ENCODE measurements at places on chromosomes 13 and 19.
A peak's percentile ranks its signal among the peaks of the same experiment; 100 is the strongest.

GRCh38 chr13:109058087-109058486, 428.7 kb downstream of the MYO16 start:
- no peak for DNase-seq

DNA sequence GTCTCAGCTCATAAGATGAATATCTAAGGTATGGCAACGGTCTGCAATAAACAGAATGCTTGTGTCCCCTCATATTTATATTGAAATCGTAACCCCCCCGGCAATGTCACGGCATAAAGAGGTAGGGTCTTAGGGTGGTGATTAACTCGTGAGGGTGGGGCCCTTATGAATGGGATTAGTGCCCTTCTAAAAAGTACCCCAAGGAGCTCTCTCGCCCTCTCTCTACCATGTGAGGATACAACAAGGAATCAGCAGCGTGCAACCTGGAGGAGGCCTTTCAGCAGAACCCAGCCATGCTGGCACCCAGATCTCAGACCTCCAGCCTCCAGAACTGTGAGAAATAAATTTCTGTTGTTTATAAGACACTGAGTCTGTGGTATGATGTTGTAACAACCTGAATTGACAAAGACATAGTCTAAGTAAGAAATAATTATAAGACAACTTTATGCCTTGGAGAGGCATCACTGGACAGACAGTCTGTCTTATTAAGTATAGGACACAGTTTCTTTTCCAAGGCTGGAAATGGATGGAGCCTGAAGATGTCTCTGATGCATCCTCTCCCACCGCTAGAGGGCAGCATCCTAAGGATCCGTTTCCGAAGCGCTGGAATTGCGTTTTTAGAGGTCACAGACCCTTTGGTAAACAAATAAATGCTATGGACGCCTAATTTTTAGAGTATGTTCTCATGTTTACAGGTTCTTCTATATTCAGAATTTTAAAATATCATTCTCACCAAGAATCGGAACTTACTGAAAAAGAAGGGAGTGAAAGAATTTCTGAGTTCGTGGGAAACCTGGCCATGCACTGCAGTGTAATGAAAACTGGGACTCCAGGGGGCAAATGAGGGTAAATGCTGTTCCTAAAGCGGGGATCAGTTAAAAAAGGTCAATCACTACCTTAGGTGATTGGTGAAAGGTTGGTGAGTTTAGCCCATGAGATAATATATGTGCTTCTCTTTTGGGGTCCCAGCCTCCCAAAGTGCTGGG, 13.3 kb upstream of the LEUTX start:
- DNase-seq, result peak; percentile 55

DNA sequence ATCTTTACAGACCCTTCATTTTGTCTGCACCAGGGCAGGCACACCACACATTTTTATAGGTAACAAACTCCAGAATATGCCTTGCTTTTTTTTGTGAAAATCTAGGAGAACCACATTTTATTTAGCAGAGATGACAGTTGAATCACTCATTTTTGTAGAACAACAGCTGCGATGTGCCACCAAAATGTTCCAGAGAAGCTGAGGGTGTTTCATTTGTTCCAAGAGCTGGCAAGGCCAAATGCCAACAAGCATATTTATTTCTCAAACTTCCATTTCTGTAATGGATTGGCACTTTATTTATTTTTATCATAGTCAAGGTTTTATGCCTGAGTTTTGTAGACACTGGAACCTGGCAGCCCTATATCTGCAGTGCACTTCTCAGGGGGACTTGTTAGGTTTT, 10.4 kb downstream of the OLFM4 start:
- no peak for DNase-seq

GRCh38 chr19:48329167-48329891, 4.0 kb downstream of the EMP3 start:
- DNase-seq, result peak; percentile 56

GRCh38 chr13:33931397-33932311, 113.7 kb downstream of the RFC3 start:
- no peak for DNase-seq

- no peak for DNase-seq
Observed at GRCh38 chr13:109243311-109243951, 543.0 kb downstream of the IRS2 start.

DNA sequence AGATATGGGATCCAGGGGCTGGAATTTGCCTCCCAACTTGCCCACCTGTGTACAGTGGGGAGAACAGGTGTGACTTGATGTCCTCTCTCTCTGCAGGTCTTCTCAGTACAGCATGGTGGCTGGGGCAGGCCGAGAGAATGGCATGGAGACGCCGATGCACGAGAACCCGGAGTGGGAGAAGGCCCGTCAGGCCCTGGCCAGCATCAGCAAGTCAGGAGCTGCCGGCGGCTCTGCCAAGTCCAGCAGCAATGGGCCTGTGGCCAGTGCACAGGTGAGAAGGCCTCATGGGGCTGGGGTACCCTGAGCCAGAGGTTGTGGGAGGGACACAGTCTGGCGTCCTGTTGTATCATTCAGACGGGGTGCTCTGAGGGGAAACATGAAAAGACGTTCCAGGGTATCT, 3.0 kb downstream of the LENG8 start:
- no peak for DNase-seq

DNA sequence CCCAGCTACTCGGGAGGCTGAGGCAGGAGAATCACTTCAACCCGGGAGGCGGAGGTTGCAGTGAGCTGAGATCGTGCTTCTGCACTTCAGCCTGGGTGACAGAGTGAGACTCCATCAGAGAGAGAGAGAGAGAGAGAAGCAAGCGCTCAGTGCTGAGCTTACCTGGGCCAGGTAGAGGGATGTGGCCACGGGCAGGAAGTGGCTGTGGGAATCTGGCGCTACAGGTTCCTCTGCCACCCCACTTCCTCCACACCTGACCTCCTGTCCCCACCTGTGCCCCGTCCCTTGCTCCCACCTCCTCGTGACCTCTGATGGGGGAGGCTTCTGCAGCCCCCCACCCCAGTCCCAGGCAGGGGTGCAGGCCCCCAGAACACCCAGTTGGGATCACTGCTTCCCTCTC, 1.0 kb upstream of the NCCRP1 start:
- no peak for DNase-seq

- no peak for DNase-seq
Observed at GRCh38 chr13:42320375-42320787, 48.4 kb downstream of the AKAP11 start.

DNA sequence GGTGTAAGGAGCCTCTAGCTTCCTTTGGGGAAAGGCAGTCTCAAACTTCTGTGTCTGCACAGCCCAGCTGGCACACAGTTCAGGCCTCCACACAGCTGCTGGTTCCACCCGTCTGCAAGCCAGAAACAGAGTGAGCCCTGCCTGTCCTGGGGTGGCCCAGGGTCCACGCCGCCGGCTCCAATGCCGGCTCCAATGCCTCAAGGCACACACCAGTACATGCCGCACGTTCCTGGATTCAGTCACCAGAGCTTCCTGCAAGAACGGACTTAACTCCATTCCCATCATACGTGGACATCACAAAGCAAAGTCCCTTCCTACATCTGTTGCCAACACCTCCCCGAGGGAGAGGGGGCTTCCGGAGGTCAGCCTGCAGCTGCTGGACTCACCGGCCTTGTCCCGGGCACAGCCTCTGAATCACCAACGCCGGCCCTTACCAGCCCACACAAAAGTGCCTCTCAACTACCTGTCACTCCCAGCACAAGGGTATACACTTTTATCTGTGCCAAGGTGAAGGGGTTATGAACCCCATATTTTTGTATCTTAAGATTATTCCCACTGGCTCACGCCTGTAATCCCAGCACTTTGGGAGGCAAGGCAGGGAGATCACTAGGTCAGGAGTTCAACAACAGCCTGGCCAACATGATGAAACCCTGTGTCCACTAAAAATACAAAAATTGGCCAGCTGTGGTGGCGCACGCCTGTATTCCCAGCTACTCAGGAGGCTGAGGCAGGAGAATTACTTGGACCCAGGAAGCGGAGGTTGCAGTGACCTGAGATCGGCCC, 8.5 kb downstream of the SH3GL1 start:
- no peak for DNase-seq

DNA sequence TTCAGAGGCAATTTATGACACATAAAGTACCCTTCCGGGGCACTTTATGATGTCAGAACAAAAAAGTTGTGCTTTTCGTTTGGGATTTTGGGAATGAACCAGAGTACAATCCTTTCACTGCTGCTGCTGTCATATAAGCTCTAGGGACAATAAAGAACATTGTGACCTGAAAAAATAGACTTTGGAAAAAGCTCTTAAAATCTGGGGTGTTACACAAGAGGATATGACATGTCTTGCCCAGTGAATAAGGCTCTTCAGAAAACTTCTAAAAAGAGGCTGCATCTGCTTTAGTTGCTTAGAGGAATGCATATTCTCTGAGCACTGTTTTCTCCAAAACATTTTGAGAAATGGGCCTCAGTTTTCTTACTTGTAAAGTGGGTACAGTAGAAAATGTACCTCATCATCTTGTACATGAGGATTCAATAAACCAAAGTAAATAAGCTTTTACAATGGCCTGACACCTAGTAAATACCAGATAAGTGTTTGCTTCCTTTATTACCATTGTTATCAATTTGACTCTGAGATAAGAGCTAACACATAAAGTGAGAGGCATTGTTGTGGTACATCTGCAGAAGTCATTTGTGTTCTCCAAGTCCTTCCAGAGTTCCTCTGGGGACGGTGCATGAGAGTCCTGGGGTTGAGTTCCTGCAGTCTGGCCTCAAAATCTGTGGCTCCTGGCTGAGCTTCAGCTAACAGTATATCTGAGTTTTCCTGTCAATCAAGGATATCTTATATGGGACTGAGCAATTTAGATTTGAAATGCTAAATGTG, 67.4 kb upstream of the EDNRB start:
- DNase-seq, result no peak

GRCh38 chr13:94896719-94897317, 184.5 kb upstream of the SOX21 start:
- no peak for DNase-seq

DNA sequence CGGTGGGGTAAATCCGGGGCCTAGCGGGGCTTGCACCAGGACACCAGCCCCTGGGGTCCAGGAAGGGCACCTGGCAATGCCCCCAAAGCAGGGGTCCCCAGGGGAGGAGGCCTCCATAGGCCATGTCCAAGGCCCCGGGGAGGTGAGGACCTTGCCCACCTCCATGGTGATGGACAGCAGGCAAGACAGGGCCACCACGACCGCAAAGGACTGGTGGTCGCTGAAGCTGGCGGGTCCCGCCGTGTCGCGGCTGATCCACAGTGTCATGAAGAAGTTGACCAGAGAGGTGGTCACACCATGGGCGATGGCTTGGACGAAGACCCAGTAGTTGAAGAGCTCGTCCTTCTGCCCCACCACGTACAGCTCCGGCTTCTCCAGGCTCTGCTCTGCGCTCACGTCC, 26.8 kb downstream of the ATP8B3 start:
- DNase-seq, result no peak

DNA sequence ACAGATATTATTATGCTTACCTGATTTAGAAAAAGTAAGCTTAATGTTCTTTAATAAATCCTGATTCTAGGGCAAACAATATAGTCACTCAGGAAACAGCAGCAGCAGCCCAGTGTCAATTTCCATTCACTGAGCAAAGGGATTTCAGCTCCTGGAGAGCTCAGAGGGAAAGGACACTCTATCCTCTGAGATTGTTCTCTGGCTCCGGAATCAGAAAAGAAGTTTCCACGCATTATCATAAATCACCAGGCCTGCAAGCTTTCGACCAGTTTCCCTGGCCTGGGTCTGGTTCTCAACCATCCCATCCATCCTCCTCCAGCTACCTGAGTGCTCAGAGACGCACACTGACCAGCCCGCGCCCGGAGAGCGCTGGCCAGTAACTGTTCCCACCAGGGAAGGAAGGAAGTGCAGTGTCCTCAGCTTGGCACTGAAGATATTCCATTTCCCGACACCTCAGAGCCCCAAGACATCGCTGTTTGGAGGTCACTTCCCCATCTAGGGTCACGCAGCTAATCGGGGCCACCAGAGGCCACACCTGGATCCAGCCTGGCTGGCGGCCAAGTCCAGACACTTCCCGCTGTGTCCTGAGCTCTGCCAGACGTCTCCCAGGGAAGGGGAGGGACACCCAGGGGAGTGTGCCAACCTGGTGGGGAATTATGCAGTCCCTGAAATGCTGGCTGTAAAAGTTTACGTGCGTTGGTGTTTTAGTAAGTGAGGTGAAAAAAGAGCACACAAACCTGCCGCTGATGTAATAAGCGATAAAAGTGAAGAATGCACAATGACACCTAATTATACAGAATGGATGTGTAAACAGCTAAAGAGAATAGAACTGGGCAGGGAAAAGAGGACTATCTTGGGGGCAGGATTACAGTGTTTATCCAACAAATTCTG, 29.1 kb downstream of the EPS15L1 start:
- no peak for DNase-seq

- no peak for DNase-seq
Observed at GRCh38 chr13:40153516-40153915, 498.1 kb downstream of the COG6 start.

GRCh38 chr13:37878496-37878895, 8.9 kb upstream of the TRPC4 start:
- no peak for DNase-seq

DNA sequence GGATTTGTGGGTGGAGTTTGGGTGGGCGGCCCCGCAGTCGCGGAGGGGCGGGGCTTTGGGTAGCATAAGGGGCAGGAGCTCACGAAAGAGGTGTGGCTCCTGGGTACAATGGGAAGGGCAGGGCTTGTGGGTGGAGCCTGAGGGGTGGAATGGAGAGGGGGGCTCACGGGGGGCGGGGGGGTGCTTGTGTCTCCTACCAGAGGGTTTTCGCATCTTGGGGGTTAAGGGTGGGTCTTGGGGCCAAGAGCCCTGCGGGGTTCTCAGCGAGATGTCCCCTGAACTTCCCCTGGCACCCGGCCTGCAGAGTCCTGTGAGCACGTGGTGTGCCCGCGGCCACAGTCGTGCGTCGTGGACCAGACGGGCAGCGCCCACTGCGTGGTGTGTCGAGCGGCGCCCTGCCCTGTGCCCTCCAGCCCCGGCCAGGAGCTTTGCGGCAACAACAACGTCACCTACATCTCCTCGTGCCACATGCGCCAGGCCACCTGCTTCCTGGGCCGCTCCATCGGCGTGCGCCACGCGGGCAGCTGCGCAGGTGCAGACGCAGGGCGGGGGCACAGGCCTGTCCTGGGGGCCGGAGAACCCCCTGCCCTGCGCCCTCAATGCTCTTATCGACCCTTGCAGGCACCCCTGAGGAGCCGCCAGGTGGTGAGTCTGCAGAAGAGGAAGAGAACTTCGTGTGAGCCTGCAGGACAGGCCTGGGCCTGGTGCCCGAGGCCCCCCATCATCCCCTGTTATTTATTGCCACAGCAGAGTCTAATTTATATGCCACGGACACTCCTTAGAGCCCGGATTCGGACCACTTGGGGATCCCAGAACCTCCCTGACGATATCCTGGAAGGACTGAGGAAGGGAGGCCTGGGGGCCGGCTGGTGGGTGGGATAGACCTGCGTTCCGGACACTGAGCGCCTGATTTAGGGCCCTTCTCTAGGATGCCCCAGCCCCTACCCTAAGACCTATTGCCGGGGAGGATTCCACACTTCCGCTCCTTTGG, 5.1 kb downstream of the FSTL3 start:
- peak; percentile 98 for DNase-seq

- DNase-seq, result no peak
Observed at GRCh38 chr13:105804561-105805190, 730.8 kb downstream of the EFNB2 start.

Data from activated CD4-positive, alpha-beta T cell treated with anti-CD3 and anti-CD28 coated beads for 48 hours (primary cell).